Stimulated activated naive B cell treated with anti-CD40 and anti-IgM and Interleukin-4, amounts not matched to agents 10 μg/mL and 1 μg/mL and 100 μg/mL, for 72 hours (primary cell): ENCODE measurements at places on chromosomes 12 and 14.

DNA sequence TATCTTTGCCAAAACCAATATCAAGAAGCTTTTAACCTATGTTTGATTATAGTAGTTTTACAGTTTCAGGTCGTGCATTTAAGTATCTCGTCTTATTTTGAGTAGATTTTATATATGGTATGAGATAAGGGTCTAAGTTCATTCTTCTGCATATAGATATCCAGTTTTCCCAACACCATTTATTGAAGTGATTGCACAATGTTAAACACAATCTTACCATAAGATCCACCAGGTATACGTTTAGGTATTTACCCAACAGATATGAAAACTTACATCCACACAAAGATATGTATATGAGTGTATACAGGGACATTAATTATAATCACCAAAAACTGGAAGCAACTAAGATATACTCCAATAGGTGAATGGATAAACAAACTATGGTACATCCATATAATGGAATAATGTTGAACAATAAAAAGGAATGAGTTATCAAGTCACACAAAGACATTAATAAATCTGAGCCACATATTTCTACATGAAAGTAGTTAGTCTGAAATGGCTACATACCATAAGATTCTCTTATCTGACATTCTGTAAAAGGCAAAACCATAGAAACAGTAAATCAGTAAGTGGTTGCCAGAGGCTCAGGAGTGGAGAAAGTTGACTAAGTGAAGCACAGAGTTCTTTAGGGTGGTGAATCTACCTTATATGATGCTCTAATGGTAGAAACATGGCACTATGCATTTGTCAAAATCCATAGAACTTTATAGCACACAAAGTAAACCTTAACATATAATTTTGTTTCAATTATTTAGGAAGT is 222.6 kb downstream of the NUAK1 start:
- H3K36me3 ChIP-seq, result no peaks in the 10 kb centered on the region
- DNase-seq, result no peak
- no peak overlapping the region for H3K27ac ChIP-seq
- no peaks in the 10 kb centered on the region for H3K4me1 ChIP-seq
- H3K27me3 ChIP-seq, result peaks cover 8% of the 10 kb centered on the region

DNA sequence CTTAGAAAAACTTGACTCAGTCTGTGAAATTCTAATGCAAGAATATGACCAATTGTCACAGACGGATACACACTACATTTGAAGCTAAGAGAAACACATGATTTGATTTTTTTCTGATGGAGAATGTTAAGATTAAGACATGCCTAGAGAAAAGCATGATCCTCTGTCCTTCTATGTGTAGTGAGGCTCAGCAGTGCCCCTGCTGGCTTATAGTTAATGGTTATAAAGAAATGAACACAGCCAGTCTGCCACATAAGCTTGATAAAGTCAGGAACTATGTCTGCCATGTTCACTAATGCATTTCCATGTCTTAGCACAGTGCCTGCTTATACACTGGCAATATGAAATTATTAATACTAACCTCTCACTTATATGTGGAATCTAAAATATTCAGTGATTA is 168.1 kb upstream of the DAAM1 start:
- no peak overlapping the region for H3K4me3 ChIP-seq
- no peak for DNase-seq
- no peaks in the 10 kb centered on the region for H3K36me3 ChIP-seq

DNA sequence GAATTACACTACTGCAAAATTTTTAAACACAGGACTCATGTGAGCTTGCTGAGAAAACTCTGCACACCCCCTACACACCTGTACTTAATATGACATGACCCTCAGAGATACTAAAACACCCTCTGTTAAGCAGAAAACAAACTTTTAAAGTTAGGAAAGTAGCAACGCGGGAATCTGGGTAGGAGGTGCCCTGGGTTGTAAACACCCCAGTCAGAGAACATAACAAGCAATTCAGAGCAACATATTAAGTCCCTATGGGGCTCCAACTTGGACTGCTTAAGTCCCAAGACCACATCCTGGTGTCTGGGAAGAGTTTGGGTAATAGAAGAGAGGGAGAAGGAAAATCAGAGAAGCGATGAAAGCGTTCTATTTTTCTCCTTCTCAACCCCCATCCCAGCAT is 1.2 kb downstream of the ATF7 start:
- DNase-seq, result no peak
- H3K27me3 ChIP-seq, result no peaks in the 10 kb centered on the region
- H3K36me3 ChIP-seq, result peaks cover 5% of the 10 kb centered on the region
- H3K27ac ChIP-seq, result peak overlapping the region; percentile 98

DNA sequence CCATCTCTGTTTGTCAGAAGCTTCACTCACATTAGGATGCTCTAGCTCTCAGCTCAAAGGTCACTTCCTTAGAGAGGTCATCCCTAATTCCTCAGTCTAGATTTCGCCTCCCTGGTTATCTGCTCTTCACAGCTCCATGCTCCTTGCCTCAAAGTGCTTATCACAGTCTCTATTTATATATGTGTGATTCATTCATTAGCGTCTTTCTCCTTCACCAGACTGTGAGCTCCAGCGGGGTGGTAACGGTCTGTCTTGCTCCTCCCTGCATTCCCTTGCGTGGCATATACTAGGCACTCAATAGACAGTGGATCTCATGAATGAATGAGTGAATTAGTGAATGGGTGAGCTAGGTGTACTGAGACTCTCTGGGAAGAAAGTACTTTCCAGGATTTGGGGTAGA is 6.9 kb downstream of the SYNDIG1L start:
- H3K4me1 ChIP-seq, result no peaks in the 10 kb centered on the region
- no peak overlapping the region for H3K27ac ChIP-seq
- no peak overlapping the region for H3K4me3 ChIP-seq
- DNase-seq, result no peak

- no peaks in the 10 kb centered on the region for H3K36me3 ChIP-seq
- H3K27me3 ChIP-seq, result peaks cover 19% of the 10 kb centered on the region
- peaks cover 13% of the 10 kb centered on the region for H3K4me1 ChIP-seq
- no peak overlapping the region for H3K4me3 ChIP-seq
Observed at GRCh38 chr14:103127861-103128598, 4.8 kb downstream of the TNFAIP2 start.

DNA sequence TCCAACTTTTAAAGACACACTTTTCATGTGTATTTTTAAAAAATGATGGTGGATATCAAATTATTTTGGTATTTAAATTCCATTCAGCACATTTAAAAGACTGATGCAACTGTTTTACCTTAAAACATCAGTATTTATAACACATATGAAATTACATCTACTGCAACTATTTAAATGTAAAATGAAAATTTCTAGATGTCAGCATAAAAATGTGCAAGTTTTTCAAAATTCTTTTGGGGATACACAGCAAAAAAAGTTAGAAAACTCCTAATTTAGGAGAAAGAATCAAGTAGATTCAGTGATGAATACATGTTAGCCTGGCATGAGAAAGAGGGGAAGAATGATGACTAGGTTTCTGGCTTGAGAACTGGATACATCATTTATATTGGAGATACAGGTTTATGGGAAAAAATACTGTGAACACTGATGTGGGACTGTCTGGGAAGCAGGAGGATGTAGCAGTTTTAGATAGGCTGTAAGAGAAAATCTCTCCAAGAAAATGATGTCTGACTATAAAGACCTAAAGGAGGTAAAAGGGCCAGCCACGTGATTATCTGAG is 9.2 kb downstream of the SOS2 start:
- no peak for DNase-seq
- no peak overlapping the region for H3K4me3 ChIP-seq
- H3K27ac ChIP-seq, result no peak overlapping the region
- H3K36me3 ChIP-seq, result peaks cover 4% of the 10 kb centered on the region
- peaks cover 27% of the 10 kb centered on the region for H3K4me1 ChIP-seq
- no peaks in the 10 kb centered on the region for H3K27me3 ChIP-seq

DNA sequence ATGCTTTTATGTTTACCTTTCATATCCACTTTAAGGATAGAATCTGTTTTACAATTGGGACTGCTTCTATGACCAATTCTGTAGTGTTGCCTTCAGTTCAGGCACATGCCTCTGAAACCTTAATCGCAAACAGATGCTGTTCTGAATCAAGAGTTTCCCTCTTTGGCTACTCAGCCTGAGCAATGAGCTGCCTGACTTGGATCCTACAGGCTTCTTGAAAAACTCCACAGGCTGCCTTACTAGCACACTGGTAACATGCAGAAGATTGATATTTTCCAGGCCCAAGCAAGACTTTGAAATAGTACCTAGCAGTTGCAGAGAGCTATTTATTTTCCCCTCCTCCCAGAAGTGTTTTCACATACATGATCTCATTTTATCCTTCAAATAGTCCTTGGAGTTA is 34.8 kb upstream of the PMCH start:
- H3K4me1 ChIP-seq, result no peaks in the 10 kb centered on the region
- no peak overlapping the region for H3K27ac ChIP-seq
- H3K27me3 ChIP-seq, result peaks cover 13% of the 10 kb centered on the region

- peaks cover 58% of the 10 kb centered on the region for H3K4me1 ChIP-seq
- H3K27ac ChIP-seq, result peak overlapping the region; percentile 93
- no peaks in the 10 kb centered on the region for H3K36me3 ChIP-seq
- peak; percentile 51 for DNase-seq
- H3K27me3 ChIP-seq, result no peaks in the 10 kb centered on the region
Observed at GRCh38 chr12:110913119-110914056, 7.0 kb downstream of the MYL2 start.

DNA sequence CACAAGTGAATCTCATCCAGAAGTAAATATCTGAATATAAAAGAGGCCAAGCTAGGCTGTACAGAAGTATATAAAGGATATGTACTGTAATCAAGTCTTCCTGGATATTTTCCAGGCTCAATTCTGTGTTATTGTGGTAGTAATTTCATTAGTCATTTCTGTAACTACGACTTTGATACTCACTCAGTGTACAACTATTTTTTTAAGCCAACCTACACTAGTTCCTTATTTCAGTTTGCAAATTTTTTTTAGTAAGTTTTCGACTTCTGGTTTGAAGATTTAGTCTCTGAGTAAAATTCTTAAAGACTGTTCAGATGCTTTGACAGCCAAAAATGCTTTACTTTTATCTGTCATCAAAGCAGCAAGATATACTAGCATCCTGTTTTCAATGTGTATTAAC is 130.8 kb downstream of the CAPZA3 start:
- H3K4me1 ChIP-seq, result peaks cover 2% of the 10 kb centered on the region
- DNase-seq, result no peak
- no peak overlapping the region for H3K27ac ChIP-seq
- no peak overlapping the region for H3K4me3 ChIP-seq
- H3K36me3 ChIP-seq, result no peaks in the 10 kb centered on the region
- H3K27me3 ChIP-seq, result no peaks in the 10 kb centered on the region

DNA sequence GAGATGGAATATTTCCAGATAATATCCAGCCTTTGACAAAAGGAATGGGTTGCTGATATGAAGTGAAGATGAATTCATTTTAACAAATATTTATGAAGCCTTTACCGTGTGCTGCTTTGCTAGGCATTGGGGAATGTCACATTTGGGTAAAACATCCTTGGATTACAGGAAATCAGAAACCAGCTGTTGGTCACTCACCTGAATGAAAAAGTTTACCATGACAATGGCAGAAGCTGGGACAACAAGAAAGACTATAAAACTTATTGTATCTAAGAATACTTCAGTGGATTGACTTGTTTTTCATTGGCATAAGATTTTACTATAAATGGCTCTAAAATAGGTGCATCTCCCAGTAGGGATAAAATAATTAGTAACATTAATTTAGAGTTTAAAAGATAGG is 19.7 kb downstream of the PPP4R4 start:
- H3K4me1 ChIP-seq, result no peaks in the 10 kb centered on the region
- no peak overlapping the region for H3K27ac ChIP-seq
- H3K36me3 ChIP-seq, result no peaks in the 10 kb centered on the region
- H3K4me3 ChIP-seq, result no peak overlapping the region
- DNase-seq, result no peak

DNA sequence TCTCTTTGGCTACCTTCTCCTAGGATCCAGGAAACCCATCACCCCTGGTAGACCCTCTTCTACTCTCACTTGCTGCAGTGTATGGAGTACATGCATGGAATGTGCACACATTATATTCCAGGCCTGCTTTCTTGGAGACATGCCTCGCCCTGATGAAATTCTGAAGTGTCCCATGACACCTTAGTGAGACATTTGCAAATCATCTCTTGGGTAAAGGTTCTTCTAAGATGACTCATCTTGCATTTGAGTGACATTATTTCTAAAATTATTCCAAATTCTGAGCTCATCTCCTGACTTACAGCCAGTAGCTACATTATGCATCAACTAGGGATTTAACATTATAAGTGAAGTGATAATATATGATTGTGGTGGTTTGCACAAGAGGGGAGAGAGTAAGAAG is 49.8 kb downstream of the SDR9C7 start:
- DNase-seq, result no peak
- H3K4me1 ChIP-seq, result no peaks in the 10 kb centered on the region
- peaks cover 8% of the 10 kb centered on the region for H3K36me3 ChIP-seq
- peaks cover 21% of the 10 kb centered on the region for H3K27me3 ChIP-seq
- no peak overlapping the region for H3K27ac ChIP-seq

GRCh38 chr12:131089531-131090273 is 136.0 kb downstream of the ADGRD1 start:
- H3K4me1 ChIP-seq, result peaks cover 39% of the 10 kb centered on the region
- no peaks in the 10 kb centered on the region for H3K36me3 ChIP-seq
- no peak for DNase-seq
- no peak overlapping the region for H3K4me3 ChIP-seq
- peaks cover 4% of the 10 kb centered on the region for H3K27me3 ChIP-seq

- no peaks in the 10 kb centered on the region for H3K36me3 ChIP-seq
- H3K27ac ChIP-seq, result no peak overlapping the region
Observed at GRCh38 chr14:54332490-54332889, 64.3 kb upstream of the CDKN3 start.

DNA sequence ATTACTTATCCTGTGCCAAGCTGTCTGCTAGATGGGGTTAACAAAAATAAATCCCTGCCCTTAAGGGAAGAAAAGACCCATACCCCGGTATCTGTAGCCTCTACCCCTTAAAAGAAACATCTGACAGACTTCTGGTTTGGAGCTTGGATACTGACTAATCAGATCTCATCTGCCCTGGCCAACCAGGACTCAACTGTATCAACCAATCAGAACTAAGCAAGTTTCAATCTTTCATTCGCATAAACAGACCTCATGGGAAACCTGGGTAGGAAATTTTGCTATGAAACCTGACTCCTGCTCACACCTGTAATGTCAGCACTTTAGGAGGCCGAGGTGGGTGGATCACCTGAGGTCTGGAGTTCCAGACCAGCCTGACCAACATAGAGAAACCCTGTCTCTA is 26.4 kb upstream of the PRMT8 start:
- peaks cover 33% of the 10 kb centered on the region for H3K27me3 ChIP-seq
- no peaks in the 10 kb centered on the region for H3K36me3 ChIP-seq
- H3K4me3 ChIP-seq, result no peak overlapping the region
- no peak overlapping the region for H3K27ac ChIP-seq

GRCh38 chr12:18192119-18192518 is 69.2 kb upstream of the PIK3C2G start:
- H3K27me3 ChIP-seq, result no peaks in the 10 kb centered on the region
- no peak for DNase-seq
- no peak overlapping the region for H3K4me3 ChIP-seq

GRCh38 chr14:58637391-58638230 is at the start of gene DACT1:
DACT1 (plus strand) TSS chr14:58637962; CDS start chr14:58638203, 241 bp downstream.
- H3K4me3 ChIP-seq, result peak within 1 kb of the TSS; percentile 99
- H3K27me3 ChIP-seq, result no peaks in the 10 kb centered on the region
- H3K36me3 ChIP-seq, result peaks cover 3% of the 10 kb centered on the region
